ENCODE measurements at places on chromosomes 3 and 15.
A peak's percentile ranks its signal among the peaks of the same experiment; 100 is the strongest.

DNA sequence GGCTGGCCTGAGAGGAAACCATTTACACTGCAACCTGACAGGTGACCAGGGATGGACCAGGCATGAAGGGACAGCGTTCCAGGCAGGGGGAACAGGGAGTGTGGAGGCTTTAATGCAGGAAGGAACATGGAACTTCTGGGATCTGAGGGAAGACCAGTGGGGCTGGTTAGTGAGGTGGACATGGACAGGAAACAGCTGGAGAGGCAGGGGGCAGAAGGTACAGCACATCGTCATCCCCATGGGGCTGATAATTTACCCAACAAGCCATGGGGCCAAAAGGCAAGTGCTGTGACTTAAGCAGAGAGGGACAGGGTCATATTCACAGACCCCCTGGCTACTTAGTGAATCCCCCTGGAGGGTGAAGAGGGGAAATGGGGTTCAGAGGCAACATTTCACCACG, 77.0 kb upstream of the LARS2 start:
- DNase-seq = no peak

DNA sequence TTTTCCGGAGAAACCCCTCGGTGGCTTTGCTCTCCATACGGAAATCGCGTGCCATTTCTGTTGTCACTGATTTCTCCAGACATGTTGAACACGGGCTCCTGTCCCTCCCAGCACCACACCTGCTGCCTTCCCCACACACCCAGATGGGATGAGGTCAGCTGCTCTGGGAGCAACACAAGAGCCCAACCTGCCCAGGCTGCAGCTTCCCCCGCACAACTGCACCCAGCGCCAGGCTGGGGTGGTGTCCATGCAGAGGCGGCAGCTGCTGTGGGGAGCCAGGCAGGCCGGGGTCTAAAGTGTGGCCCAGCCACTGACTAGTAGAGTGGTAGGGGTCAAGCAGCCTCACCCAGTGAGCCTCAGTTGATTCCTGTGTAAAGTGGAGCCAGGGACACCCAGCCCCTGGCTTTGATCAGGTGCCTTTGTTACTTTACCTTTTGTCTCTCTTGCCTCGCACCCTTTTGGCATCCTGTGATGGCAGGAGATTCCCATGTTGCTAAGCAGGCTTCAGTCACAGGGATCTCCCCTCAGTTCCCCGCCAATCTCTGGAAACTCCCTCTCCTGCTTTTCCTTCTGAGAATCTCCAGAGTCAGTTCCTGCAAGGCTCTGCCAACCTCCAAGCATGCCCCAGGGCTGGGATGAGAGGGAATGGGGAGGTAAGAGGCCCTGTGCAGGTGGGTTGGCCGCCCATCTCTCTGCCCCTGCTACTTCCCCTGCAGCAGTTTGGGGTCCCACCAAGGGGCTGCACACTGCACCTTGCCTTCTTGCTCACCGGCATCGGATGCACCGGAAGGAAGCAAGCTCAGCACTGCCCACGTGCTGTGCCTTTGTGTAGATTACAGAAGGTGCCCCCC, 91.8 kb upstream of the ALDH1A3 start:
- no peak for DNase-seq

GRCh38 chr3:160398820-160399124, 253 bp downstream of the IFT80 start:
- no peak for DNase-seq

DNA sequence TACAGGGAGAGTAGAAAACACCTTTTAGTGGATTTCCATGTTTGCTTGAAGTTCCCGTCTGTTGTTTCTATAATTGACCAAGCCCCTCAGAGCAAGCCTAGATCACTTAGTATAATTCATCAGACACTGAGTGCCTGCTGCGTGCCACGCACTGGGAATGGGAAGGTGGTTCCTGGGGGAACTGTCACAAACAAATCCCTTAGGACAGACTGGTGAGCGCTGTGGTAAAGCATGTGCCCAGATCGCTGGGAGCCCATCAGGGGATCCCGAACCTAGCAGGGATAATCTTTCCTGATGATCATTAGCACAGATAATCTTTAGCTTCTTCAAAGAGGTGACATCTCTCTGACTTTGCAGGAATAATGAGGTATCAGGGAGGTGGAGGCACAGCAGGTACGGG, 9.6 kb downstream of the MRPS11 start:
- DNase-seq = no peak

DNA sequence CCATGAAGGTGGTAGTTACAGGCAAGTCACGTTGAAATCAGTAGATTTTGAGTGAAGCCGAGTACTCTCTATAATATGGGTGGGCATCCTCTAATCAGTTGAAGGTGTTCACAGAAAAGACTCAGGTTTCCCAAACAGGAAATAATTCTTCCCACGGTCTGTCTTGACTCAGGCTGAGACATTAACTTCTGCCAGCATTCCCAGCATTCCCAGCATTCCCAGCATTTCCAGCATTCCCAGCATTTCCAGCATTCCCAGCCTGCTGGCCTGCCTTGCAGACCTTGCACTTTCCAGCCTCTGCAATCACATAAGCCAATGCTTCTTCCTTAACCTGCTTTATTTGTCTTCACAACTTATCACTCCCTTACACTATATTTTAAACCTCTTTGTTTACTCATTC, 542.3 kb upstream of the ROBO2 start:
- DNase-seq = no peak

DNA sequence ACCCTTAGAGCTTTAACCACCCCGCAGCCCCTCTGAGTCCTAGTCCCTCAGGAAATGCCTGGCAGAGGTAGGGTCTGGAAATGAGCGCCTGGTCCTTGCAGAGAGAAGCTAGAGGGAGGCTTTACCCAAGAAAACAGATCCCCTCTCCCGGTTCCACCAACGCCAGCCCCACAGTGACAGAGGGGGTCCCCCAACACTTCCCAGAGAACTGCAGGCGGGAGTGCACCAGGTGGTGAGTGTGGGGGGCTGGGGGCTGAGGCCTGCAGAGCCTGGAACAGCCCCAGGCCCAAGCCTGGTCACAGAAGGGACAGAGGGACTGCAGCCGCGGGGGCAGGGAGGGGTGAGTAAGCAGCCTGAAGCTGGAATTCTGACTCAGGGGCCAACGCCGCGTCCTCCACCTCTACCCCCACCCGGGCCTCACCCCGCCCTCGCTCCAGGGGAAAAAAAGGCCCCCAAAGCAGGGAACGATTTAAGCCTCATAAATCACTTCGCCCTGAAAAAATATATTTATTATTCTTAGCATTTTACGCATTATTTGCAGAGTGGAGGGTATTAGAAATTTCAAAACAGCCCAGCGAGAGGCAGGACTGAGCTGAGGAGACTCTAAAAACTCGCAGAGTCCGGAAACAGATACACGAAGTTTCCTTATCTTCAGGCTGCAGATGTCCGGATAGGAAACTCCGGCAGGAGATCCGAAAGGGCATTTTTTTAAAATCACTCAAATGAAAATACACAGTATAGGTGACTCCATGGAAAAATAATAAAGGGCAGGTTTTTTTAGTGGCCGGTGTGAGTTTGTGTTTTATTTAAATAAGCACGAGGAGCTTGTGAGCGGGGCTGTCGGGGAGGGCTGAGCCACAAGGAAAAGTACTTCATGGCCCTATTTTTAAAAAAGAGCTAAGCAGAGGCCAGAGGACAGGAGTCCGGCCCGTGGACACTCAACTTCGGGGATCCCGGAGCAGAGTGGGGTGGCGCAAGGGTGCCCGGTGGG, 10.0 kb downstream of the GATA2 start:
- DNase-seq = no peak

- no peak for DNase-seq
These were observed 38.7 kb downstream of the C3orf38 start for GRCh38 chr3:88188436-88188835.

- DNase-seq = no peak
These were observed 344.9 kb upstream of the SLCO3A1 start for GRCh38 chr15:91508633-91509032.

- no peak for DNase-seq
These were observed 19.5 kb downstream of the SIDT1 start for GRCh38 chr3:113551820-113552219.

GRCh38 chr15:88902221-88902835, 7.0 kb upstream of the HAPLN3 start:
- DNase-seq = no peak

- no peak for DNase-seq
These were observed 52.1 kb downstream of the LSM3 start for GRCh38 chr3:14230729-14231128.

DNA sequence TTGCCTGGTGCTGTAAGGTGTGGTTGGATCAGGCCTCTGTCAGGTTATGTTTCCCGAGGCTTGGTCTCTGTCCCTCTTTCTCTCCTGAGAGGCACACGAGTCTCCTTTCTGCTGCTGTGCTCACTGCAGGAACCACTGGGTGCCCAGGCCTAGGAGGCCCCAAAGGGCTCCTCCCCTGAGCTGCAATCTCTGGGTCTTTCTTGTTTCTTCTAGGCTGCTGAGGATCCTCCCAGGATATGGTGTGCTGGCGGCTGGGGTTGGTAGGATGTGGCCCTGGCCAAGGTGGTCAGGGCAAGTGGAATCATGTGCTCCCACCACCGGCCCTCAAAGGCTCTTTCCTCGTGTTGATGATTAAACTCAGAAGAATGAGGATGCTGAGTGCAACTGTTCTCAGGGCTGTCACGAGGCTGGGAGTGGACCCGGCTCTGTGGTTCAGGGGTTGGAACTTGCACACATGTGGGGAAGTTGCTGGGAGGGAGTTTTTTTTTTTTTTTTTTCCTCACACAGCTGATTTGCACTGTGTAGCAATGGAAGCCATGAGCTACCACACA, 43.6 kb upstream of the CTSH start:
- DNase-seq = peak; percentile 73

- no peak for DNase-seq
These were observed 1.7 kb downstream of the P2RY14 start for GRCh38 chr3:151276687-151277042.

DNA sequence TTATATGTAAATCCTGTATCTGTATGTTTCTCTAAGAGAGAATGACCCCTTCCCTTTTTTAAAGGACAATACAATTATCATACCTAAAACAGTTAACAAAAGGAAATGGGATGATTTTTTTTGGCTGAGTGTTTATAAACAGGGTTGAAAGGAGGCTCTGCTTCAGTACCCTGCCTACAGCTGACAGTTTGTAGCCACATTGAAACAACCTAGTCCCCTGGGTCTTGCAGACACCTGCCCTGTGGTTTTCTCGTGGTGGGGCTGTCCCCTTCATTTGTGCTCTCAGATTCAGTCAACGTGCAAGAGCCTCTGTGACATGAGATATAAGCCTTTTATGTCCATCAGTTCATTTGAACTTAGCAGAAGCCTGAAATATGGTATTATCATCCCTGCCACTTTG, 2.3 kb upstream of the HMCES start:
- no peak for DNase-seq

DNA sequence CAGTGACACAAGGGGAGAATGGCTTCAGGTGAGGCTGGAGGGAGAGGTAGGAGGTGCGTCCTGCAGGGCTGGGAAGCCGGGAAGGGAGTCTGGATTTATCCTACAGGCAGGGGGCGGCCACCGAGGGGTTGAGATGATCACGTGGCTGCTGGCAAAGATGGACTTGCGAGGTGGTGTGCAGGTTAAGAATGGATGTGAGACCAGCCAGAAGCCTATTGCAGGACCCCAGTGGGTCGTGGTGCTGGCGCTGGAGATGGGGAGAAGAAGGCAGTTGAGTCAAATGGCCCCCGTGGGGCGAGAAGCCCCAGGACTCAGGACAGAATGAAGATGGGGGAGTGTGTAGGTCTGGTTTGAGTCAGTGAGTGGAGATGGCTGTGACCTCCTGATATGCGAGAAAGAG, 183.1 kb downstream of the FAM43A start:
- no peak for DNase-seq

DNA sequence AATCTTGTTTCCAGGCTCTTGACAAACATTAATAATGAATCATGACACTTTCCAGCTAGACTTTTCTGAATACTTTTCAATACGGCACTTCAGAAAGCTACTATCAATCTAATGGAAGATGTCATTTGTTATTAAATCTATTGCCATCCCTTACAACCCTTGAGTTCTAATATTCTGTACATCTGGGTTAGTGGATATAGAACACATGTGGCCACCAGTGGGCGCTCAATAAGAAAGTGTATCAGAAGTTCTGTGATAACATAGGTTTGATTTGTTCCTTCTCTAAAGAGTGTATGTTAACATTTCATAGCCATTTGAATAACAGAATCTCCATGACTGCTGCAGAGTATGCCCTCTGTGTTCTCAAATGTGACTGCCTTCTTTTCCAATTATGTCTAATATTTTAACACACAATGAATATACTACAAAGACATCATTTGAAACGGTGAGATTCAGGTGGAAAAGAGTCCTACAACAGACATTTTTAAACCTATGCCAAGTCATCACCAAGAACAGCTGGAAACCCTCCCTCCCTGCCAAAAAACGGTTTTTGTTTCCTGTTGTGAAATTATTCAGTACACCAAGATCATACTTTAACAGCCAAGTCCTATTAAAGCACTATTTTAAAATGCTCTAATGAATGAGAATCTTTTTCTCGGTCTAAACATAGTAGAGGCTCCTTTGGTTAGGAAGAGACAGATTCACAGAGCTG, 22.2 kb downstream of the ALDH1A2 start:
- DNase-seq = peak; percentile 12

DNA sequence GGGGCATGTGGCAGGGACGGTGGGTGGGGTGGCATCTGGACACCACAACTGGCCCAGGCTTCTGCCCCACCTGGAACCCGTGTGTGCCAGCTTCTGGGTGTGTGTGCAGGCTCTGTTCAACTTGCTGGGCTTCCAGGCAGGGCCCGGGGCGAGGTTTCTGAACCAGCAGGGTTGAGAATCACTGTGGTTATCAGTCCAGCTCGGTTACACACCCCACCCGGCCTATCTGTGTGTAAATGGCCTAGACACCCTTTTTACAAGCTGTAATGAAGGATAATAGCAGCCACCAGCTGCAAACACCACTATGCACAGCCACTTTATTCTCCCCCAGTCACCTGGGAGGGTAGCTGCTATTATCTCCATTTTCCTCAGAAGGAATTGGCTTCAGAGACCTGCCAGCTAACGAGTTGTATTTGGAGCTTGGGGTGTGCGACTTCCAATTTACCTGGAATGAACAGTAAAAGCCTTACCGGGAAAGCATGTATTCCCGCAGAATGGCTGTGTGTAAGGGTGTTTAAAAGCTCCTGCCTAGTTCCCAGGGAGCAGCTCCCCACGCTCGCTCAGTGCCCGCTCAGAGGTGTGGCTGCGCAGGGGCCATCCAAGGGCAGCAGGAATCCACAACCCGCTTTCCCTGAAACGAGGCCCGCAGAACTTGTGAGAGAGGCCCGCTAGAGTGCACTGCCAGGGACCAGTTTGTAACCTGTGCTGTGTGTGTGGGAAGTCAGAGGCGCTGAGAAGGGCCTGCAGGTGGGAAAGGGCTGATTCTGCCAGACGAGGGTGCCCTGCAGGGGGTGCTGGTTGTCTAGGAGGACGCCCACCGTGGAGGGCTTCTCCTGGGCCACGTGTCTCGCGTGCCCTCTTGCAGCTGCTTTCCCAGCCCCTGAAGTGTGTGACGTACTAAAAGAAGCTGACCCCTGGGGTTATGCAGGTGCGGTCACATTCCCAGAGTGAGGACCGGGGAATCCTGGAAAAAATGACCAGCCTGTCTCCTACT, 83.5 kb downstream of the C3orf70 start:
- DNase-seq = no peak

GRCh38 chr3:2578560-2578959, 479.9 kb downstream of the CNTN4 start:
- DNase-seq = no peak

GRCh38 chr3:105377716-105378115, 11.0 kb downstream of the ALCAM start:
- no peak for DNase-seq

All from Panc1 (cell line).